ENCODE measurements at places on chromosomes 11 and 22.

- no peaks in the 10 kb centered on the region for H3K36me3 ChIP-seq
- no peaks in the 10 kb centered on the region for H3K4me1 ChIP-seq
- no peak overlapping the region for H3K4me3 ChIP-seq
- no peak for DNase-seq
- no peaks in the 10 kb centered on the region for H3K27me3 ChIP-seq
Observed at GRCh38 chr11:131944736-131945135, 574.3 kb downstream of the NTM start.

- H3K36me3 ChIP-seq = peaks cover 66% of the 10 kb centered on the region
- peaks cover 40% of the 10 kb centered on the region for H3K4me1 ChIP-seq
- peak overlapping the region; percentile 100 for H3K27ac ChIP-seq
- H3K27me3 ChIP-seq = no peaks in the 10 kb centered on the region
- peak overlapping the region; percentile 99 for H3K4me3 ChIP-seq
- no peak for DNase-seq
Observed at GRCh38 chr22:35400501-35400790, 506 bp downstream of the MCM5 start.

DNA sequence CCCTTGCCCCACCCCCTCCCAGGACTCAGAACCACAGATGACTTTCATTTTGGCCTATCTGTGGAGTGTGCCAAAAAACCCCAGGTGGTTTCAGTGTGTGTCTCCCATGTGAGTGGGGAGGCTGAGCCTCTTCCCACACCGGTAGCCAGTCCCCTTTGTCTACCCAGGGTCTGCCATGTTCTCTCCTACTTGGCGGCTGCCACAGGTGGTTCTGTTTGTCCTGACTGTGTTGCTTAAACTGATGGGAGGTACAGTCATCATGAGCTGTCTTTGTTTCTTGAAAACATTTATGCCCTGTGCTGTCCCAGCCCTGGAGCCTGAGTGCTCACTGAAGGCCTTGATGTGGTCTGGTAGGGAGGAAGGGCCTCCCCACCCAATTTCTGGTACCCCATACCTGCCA lies 39.7 kb upstream of the SUSD2 start:
- H3K27me3 ChIP-seq = no peaks in the 10 kb centered on the region
- no peak overlapping the region for H3K4me3 ChIP-seq
- peak; percentile 49 for DNase-seq
- H3K27ac ChIP-seq = peak overlapping the region; percentile 84
- peaks cover 64% of the 10 kb centered on the region for H3K36me3 ChIP-seq
- H3K4me1 ChIP-seq = peaks cover 69% of the 10 kb centered on the region

DNA sequence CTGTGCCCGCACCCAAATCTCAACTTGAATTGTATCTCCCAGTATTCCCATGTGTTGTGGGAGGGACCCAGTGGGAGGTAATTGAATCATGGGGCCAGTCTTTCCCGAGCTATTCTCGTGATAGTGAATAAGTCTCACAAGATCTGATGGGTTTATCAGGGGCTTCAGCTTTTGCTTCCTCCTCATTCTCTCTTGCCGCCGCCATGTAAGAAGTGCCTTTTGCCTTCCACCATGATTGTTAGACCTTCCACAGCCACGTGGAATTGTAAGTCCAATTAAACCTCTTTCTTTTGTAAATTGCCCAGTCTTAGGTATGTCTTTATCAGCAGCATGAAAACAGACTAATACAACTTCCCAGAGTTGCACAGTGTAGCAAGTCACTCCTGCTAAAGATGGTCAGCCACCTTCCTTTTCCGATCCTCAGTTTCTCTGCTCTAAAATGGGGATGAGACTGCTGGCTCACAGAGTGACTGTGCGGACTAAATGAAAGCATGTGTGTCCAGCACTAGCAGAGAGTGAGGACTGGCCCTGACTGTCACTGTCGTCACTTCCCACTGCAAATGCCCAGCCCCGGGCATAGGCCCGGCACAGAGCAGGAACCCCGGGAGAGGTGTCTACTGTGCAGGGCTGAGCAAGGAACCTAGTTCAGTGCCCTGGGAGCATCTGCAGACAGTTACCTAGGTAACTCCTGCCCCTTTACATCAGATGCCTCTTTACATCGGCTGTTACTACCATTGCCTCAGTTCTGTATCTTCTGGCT lies 9.5 kb downstream of the TSKU start:
- no peak overlapping the region for H3K27ac ChIP-seq
- H3K4me3 ChIP-seq = no peak overlapping the region
- DNase-seq = no peak
- no peaks in the 10 kb centered on the region for H3K27me3 ChIP-seq
- no peaks in the 10 kb centered on the region for H3K4me1 ChIP-seq
- no peaks in the 10 kb centered on the region for H3K36me3 ChIP-seq

GRCh38 chr11:60957188-60957587 lies 5.2 kb upstream of the SLC15A3 start:
- peaks cover 9% of the 10 kb centered on the region for H3K4me1 ChIP-seq
- no peak overlapping the region for H3K27ac ChIP-seq
- DNase-seq = no peak
- no peak overlapping the region for H3K4me3 ChIP-seq
- no peaks in the 10 kb centered on the region for H3K36me3 ChIP-seq
- H3K27me3 ChIP-seq = peaks cover 14% of the 10 kb centered on the region
